ENCODE measurements at places on chromosomes 5 and 9.

DNA sequence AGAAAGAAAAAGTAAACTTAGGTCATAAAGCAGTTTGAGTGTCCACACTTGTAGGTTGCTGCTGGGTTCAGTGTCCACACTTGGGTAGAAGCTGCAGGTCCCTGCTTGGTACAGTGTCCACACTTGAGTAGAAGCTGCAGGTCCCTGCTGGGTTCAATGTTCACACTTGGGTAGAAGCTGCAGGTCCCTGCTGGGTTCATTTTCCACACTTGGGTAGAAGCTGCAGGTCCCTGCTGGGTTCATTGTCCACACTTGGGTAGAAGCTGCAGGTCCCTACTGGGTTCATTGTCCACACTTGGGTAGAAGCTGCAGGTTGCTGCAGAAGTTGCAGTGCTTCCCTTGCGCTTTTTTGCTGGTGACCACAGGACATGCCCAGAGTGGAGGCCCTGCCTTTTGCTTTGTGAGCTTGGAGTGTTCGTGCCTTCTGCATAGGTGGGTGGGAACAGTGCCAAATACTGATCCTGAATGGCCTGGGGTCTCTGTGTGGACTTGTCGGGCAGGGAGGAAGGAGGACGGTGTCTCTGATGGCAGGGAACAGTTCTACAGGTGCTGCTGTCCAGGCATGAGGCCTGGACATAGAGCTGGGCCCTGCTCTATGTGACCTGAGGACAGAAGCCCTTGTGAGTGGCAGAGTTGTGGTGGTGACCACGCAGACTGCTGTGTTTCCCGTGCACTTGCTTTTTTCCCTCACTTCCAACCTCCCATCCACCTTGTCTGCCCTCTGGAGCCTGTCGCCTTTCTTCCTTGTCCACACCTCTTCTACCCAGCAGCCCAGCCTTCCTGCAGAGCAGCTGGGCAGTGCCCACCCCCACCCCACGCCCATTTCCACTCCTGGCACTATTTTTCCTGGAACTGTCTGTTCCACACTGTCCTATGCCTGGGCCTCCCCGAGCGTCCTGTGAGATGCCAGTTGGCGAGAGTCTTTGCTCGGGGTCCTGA, 120.8 kb downstream of the EHMT1 start:
- no peak for DNase-seq

DNA sequence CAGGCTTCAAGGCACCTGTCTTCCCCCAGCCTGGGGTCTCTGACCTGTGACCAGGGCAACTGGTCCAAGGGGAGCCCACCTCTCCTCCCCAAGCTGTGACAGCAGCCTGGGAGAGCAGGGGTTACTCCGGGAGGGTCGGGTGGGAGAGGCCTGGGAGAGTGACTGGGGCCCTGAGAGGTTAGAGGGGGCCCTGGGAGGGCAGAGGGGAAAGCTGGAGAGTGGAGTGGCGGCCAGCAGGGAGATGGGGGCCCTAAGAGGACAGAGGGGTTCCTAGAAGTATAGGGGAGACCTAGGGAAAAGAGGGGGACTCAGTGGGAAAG, 302 bp downstream of the LCN9 start:
- no peak for DNase-seq

DNA sequence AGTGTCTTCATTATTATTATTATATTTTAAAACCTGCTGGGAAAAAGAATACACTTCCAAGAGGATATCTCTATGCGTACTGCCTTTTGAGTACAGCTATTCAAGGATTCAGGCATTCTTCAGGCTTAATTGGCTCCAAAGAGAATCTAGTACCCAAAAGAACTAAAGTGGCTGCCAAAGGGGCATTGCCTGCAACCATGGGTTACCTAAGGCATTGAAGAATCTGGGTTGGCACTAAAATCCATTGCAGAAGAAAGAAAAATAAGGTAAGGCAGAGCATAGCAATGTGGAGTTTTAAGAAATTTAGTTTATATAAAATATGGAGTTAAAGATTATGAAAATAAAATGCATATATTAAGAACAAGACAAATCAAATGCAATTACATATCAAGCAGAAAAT, 223.5 kb downstream of the TMEM161B start:
- DNase-seq: no peak

DNA sequence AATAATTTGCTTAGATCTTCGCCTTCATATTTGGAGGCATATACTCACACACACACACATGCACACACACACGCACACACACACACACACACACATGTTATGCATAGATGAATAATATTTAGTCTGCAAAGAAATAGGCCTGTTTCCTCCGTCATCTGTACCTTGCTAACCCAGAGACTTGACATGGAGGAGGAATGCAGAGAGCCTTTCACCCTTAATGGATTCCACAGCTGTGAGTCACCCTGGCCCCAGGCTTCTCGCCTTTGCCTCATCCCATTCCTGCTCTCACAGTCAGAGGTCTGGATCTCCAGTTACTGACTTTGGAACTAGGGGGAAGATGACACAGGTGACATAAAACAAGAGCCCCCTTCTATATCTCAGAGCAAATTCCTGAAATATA, 29.7 kb downstream of the ZNF462 start:
- peak; percentile 48 for DNase-seq

DNA sequence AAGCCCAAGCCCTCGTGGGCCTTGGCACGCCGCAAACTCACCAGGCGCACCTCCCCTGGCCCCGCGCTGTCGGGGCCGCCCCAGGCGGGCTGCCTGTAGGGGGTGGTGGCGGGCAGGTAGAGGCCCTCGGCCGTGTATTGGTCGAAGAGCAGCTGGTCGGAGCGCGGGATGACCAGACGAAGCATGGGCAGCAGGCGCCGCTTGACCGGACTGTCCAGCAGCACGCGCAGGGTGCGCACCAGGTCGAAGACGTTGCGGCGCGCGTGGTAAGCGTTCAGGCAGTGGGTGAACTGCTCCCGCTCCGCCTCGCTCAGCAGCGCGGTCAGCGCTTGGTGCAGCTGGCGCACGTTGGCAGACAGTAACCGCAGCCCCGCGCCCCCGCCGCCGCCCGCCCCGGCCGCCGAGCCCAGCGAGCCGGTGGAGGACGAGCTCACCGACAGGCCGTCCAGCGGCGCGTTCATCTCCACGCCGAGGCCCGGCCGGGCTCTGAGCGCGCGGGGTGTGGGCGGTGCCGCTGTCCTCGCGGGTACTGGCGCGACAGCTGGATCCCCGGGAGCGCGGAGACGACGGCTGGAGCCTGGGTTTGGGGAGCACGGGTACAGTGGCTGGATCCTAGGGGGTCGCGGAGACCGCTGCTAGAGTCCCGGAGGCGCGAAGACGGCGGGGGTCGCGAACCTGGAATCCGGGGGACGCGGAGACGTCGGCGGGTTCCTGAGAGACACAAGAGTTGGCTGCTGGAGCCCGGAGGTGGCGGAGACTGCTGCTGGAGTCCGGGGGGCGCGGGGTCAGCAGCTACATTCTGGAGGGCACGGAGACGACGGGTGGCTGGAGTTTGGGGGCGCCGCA, 709 bp downstream of the WHRN start:
- peak; percentile 39 for DNase-seq

- no peak for DNase-seq
Measured at GRCh38 chr5:91264311-91265051, 118.6 kb downstream of the ARRDC3 start.

DNA sequence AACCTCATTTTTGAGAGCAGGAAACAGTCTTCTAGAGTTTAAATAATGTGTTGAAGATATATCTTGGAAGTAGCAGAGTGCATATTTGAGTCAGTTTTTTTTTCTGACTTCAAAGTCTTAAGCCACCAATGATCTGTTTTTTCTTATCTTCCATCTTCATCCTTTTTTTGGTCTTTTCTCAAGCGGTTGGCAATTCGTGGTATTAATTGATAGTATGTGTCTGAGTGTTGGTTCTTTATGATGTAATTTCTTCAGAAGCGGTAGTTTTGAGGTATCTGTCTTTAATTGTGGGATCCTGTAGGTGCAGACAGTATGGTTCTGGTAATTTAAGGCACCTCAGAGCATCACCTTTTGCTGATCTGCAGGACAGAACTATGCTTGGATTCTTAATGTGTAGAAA, 3.9 kb downstream of the CSNK1G3 start:
- no peak for DNase-seq

GRCh38 chr5:119752921-119753886, 123.8 kb downstream of the FAM170A start:
- DNase-seq: no peak

DNA sequence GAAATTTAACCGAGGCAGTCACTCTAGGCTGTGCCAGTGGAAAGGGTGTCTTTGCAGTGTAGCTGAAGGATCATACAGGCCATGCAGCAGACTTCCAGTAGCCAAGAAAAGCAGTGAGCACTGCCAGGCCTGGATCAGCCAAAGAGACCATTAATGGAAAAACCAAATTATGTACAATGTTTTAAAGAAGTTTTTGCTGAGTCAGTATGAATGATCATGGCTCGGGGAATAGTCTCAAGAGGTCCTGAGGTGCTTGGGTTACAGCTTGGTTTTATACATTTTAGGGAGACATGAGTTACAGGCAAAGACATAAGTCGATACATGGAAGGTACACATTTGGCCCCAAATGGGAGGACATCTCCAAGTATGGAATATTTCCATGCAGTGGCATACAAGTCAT, 141.3 kb downstream of the YTHDC2 start:
- no peak for DNase-seq

GRCh38 chr9:130993303-130994030, 15.5 kb upstream of the LAMC3 start:
- DNase-seq: no peak

DNA sequence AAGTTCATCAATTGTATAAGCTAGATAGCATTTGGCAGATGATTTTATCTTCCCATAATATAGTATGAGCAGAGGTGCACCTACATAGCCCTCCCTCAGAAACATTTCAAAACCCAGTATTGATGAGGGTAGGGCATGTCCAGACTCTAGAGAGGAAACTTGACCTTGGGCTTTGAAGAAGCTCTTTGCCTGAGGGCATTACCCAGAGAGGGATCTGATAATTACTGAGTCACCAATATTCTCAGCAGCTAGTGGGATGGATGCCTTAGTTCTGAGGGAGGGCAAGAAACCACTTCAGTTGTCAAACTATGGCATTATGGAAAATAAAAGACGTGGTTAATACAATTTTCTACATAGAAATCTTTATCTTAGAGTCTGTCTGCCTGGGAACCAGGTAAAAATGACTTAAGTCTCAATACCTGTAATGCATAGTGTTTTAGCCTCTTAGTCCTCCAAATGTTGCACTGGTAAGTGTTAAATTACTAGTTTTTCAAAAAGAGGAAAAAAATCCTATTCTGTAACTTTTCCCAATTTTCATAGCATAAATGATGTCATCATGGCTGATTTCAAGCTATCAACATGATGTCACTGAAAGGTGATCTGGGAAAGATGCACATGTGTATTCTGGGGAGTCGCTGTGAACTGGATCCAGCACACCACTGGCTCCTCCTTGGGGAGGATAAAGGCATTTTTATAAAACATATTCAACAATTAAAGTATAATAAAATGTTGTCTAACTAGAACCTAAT, 809.0 kb downstream of the KCTD16 start:
- DNase-seq: no peak

- DNase-seq: peak; percentile 66
Measured at GRCh38 chr5:175867587-175868347, 3.6 kb upstream of the CPLX2 start.

- DNase-seq: no peak
Measured at GRCh38 chr9:113525831-113526230, 62.3 kb downstream of the RGS3 start.

Data from HEK293T (cell line).